ENCODE measurements at places on chromosomes 1 and 21.
A peak's percentile ranks its signal among the peaks of the same experiment; 100 is the strongest.

DNA sequence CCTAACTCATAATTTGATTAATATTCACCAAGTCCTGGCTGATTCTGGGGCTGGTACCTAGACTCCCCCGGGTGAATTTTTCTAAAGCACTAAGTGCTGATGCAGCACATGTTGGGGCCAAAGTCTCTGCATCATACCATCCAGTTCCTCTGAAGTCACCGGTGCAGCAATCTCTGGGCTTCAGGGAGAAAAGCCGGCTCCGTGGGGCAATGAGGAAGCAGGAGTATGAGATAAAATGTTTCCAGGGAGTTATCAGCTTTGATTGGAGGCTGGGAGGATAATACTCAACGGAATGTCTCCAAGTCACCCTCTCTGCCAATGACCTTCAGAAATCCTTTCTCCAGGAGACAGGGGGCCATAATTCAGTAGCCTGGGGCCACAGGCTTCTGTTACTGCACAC is 1.2 kb downstream of the FCAMR start:
- peaks cover 17% of the 10 kb centered on the region for H3K27me3 ChIP-seq
- DNase-seq: no peak
- H3K4me1 ChIP-seq: peaks cover 24% of the 10 kb centered on the region
- no peaks in the 10 kb centered on the region for H3K36me3 ChIP-seq
- no peak overlapping the region for H3K27ac ChIP-seq

GRCh38 chr1:26190373-26190987 is at the start of gene CATSPER4:
Gene CATSPER4, plus strand, starts transcription at chr1:26190602. Its CDS starts 26 bp downstream, at chr1:26190628.
- no peaks in the 10 kb centered on the region for H3K36me3 ChIP-seq
- no peak for DNase-seq
- H3K4me1 ChIP-seq: no peaks in the 10 kb centered on the region
- no peak within 1 kb of the TSS for H3K4me3 ChIP-seq

DNA sequence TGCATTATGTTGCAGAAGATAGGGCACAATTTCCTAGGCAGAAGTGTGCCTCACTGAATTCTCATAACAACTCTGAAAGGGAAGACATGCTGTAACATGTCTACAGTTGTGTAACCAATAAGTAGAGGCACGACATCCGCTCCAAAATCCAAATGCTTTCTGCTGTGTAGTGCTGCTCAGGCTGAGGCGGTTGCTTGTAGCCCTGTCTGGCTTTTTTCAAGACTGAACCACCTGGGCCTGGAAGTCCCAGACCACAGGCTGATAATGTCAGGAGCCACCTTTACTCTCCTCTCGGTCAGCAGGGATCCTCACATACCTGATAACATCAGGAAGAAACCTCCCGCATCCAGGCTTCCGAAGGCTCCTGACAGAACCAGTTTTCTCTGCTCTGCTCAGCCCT is 10.9 kb downstream of the AKNAD1 start:
- no peaks in the 10 kb centered on the region for H3K36me3 ChIP-seq
- H3K27me3 ChIP-seq: no peaks in the 10 kb centered on the region
- no peaks in the 10 kb centered on the region for H3K4me1 ChIP-seq
- no peak overlapping the region for H3K4me3 ChIP-seq

- no peak overlapping the region for H3K4me3 ChIP-seq
- no peaks in the 10 kb centered on the region for H3K4me1 ChIP-seq
- DNase-seq: no peak
- no peak overlapping the region for H3K27ac ChIP-seq
Measured at GRCh38 chr1:162973381-162973795, 95.8 kb upstream of the RGS4 start.

DNA sequence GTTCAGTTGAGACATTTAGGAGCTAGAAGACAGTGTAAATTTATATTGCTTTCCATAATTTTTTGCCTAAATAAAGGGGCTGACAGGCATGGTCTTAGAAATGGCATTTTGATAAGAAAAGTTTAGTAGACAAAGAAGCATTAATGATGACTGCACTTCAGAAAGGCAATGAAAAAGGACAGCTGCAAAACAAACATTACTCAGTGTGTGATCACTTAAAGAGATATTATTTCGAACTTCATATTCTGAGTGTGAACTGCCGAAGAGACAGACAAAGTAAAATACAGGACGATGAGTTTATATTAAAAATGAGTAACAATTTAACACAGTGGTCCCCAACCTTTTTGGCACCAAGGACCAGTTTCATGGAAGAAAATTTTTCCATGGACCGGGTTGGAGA is 243.1 kb downstream of the DPYD start:
- no peaks in the 10 kb centered on the region for H3K36me3 ChIP-seq
- no peaks in the 10 kb centered on the region for H3K4me1 ChIP-seq
- H3K27me3 ChIP-seq: no peaks in the 10 kb centered on the region
- H3K4me3 ChIP-seq: no peak overlapping the region

GRCh38 chr1:67691712-67692111 is 6.7 kb downstream of the GADD45A start:
- peaks cover 5% of the 10 kb centered on the region for H3K4me1 ChIP-seq
- DNase-seq: no peak
- no peak overlapping the region for H3K4me3 ChIP-seq
- no peaks in the 10 kb centered on the region for H3K27me3 ChIP-seq
- H3K27ac ChIP-seq: no peak overlapping the region

DNA sequence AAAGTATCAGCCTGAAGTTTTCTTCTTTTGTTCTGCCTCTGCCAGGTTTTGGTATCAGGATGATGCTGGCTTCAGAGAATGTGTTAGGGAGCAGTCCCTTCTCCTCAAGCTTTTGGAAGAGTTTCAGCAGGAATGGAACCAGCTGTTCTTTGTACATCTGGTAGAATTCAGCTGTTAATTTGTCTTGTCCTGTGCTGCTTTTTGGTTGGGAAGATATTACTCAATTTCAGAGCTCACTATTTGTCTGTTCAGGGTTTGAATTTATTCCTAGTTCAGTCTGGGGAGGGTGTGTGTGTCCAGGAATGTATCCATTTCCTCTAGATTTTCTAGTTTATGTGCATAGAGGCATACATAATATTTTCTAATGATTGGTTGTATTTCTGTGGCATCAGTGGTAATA is 12.8 kb downstream of the ZNF678 start:
- H3K36me3 ChIP-seq: peaks cover 49% of the 10 kb centered on the region
- H3K27ac ChIP-seq: no peak overlapping the region

- DNase-seq: peak; percentile 29
- H3K27ac ChIP-seq: no peak overlapping the region
- peak overlapping the region; percentile 35 for H3K4me3 ChIP-seq
- peaks cover 60% of the 10 kb centered on the region for H3K4me1 ChIP-seq
Measured at GRCh38 chr1:27521336-27521831, 31.4 kb upstream of the WASF2 start.

GRCh38 chr1:2935184-2935583 is 86.1 kb upstream of the ACTRT2 start:
- no peaks in the 10 kb centered on the region for H3K4me1 ChIP-seq
- H3K27ac ChIP-seq: peak overlapping the region; percentile 88
- no peak overlapping the region for H3K4me3 ChIP-seq
- peaks cover 15% of the 10 kb centered on the region for H3K27me3 ChIP-seq

Measured in naive B cell (primary cell).